Stimulated activated CD8-positive, alpha-beta memory T cell treated with anti-CD3 and anti-CD28 coated beads, Interleukin-15, amount 100 ng/mL, for 4 hours (primary cell): ENCODE measurements at places on chromosomes 16 and 17.

DNA sequence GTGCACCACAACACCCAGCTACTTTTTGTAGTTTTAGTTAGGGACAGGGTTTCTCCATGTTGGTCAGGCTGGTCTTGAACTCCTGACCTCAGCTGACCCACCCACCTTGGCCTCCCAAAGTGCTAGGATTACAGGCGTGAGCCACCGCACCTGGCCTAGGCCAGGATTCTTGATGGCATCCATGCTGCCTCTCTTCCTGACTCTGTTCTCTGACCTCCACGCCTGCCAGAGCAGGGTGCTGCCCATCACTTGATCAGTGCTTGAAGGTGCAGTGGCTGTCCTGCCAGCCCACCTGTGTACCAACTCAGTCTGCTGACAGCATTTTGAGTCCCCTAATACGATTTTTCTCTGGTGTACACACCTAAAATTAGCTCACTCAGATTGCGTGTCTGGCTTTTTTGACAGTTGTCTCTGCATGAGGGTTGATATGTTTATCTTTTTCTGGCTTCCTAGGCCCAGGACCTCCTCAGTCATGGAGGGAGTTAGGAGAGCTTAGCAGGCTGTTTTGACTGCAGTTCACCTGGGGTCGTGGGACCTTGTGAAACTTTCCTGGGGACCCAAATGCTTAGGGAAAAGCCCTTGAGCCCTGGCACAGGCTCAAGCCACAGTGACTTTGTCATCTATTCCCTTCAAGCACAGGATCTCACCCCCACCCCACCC is 5.9 kb downstream of the HAS3 start:
- no peak for DNase-seq

DNA sequence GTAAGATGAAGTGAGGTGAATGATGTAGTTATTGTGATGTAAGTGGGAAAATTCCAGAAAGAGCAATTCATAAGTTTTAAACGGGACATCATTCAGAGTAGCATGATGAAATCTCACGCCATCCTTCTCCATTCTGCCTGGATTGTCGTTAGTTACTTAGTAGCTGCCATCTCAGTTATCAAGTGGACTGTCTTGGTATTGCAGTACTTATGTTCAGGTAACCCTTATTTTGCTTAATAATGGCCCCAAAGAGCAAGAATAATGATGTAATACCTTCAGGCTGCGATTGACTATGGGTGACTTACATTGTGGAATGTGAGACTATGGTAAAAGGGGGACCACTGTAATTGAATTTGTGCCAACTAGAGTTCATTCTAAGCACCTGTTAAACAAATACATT is 234.1 kb upstream of the TOM1L1 start:
- DNase-seq = no peak

GRCh38 chr16:15427648-15428239 is 6.6 kb upstream of the BMERB1 start:
- DNase-seq = peak; percentile 32

- no peak for DNase-seq
These were observed 87.4 kb upstream of the LHX1 start for GRCh38 chr17:36849871-36850348.

GRCh38 chr16:50266337-50267091 is at the start of gene ADCY7:
Gene ADCY7 (plus strand): TSS chr16:50266551. CDS start chr16:50288180, 21,629 bp downstream.
- peak; percentile 70 for DNase-seq

- no peak for DNase-seq
These were observed 504.2 kb upstream of the SALL1 start for GRCh38 chr16:51655249-51655648.

DNA sequence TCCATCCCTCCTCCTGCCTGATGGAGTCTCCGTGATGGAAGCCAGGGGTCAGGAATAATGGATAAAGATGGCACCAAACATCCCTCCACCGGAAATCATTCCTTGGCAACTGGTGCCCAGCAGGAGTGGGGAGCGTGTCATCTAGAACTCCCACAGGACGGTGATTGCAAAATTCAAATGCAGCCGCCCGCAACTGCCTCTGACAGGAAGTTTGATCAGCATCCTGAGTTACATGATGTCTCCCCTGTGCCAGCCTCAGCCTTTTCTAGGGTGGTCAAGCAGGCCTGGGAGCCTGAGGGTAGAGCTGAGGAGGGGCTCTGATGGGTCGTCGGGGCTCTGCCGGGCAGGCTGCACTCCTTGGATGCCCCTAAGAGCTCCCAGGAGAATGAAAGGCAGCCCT is 52.8 kb downstream of the GSG1L start:
- DNase-seq = no peak

DNA sequence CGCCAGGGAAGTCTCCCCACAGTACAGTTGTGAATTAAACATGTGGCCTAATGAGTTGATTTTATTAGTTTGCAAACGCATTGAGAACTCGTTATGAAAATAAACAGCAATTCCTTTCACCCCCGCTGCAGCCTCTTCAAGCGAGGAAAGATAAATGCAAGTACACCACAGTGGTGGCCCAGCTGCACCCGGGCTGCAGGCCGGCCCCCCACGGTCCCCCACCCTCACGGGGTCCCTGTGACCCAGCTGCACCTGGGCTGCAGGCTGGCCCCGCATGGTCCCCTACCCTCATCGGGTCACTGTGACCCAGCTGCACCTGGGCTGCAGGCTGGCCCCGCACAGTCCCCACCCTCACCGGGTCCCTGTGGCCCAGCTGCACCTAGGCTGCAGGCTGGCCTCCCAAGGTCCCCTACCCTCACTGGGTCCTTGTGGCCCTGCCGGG is 32.2 kb downstream of the SDK2 start:
- no peak for DNase-seq

GRCh38 chr17:21357281-21357680 is 18.9 kb upstream of the KCNJ12 start:
- no peak for DNase-seq

DNA sequence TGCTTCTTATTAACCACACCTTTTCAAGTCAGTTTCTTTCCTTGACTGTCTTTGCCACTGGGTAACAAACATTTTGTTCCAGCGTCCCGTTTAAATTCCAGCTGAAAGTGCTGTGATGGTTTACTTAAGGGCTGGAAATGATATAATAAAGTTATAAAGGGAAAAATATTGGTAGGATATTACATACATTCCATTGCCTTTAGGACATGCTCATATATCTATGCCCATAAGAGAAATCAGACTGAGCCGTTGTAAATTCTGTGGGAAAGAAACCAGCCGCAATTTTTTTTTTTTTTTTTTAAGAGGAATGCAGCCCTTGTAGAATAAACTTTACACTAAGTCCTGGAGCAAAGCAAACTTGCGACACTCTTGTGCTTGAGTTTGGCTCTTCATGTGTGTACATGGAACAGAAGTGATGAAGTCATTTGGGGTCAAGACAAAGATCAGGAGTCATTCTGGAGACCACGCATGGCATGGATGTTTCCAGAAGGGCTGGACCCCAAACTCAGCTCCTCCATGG is 210.9 kb downstream of the XYLT1 start:
- no peak for DNase-seq

DNA sequence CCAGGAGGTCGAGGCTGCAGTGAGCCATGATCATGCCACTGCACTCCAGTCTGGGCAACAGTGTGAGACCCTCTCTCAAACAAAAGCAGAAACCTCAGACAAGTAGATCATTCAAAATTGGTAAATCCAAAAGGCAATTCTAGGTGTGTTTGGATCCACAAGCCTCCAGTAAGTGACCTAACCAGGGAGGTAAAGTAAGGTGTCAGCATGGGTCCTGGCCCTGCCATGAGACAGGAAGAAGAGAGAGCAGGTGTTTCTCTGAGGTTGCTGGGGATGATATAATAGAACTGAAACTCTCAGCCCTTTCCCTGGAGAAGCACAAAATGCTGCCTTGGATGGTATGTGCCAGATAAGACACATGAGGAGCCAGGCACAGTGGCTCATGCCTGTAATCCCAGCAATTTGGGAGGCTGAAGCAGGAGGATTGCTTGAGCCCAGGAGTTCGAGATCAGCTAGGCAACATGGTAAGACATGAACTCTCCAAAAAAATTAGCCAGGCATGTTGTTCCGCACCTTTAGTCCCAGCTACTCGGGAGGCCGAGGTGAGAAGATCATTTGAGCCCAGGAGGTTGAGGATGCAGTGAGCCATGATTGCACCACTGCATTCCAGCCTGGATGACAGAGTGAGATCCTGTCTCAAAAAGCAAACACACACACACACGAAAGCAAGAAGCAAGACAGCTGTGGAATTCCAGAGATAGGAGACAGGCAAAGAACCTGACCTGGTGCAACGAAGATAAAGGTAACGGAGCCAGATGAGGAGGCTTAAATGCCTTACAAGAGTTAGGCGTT is 6.5 kb downstream of the TM4SF5 start:
- no peak for DNase-seq

DNA sequence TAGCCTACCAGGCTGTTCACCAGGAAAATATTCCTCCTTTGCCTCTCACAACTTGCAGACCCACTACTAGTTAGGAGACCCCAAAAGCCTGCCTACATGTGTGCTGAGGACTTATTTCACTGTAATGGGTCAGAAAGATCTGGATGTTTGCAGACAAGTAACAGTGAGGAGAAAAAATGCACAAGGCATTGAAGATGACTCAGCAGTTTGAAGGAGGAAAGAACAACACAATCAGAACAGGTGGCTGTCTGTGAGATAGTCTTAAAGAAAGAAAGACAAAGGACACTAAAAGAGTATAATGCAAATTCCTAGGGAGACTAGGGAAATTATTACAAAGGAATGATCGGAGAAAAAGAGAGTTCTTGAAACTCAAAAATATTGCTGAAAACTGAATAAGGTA is 69.0 kb downstream of the ANKFN1 start:
- no peak for DNase-seq

- no peak for DNase-seq
These were observed 1.0 kb downstream of the CMTM4 start for GRCh38 chr16:66695471-66695934.

DNA sequence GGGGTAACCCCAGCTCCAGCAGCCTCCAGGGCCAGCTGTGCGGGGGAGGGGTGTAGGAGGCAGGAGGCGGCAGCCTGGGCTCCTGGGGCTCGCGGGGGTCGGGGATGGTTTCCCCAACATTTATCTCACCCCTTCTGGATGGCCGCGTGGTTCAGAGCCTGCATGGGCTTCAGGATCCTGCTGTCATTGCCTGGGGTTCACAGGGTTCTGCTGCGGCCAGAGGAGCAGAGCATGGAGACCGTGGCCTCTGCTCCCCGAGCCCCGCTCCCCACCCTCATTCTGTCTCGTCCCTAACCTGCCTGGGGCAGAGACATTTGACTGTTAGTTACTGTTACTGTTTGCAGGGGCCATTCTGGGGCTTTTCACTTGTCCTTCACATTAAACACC is 4.9 kb downstream of the MYADML2 start:
- no peak for DNase-seq

- DNase-seq = no peak
These were observed 5.6 kb downstream of the SBK1 start for GRCh38 chr16:28297784-28298510.

GRCh38 chr17:64739316-64740058 is 77.4 kb upstream of the SMURF2 start:
- DNase-seq = no peak

DNA sequence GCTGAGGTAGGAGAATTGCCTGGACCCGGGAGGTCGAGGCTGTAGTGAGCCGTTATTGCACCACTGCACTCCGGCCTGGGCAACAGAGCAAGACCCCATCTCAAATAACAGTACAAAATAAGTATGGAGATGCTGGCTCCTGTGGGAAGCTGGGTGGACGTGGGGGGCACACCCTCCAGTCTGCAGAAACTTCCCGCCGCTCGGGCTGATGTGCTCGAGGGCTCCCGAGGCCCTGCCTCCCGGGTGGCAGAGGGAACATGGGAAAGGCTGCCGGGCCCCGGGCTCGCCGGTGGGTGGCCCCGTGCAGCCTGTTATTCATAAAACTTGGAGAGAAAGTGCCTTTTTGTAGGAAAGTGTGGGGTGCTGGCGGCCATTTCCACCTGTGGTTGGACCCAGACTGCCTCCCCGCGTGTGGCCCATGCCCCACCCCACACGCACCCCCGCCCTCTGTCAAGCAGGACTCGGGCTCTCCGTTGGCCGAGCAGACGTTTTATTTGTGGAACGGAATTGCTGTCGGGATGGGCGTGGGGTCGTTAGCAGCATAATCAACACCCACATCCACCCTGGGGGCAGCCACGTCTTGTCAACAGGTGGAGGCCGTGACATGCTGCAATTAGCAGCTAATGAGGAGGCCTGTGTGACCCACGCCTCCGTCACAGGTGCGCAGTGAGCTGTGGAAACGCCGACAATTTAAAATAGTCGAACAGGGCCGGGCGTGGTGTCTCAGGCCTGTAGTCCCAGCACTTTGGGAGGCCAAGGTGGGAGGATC is 7.4 kb upstream of the CIAO3 start:
- no peak for DNase-seq

- DNase-seq = no peak
These were observed 6.7 kb downstream of the TMEM208 start for GRCh38 chr16:67233596-67233995.

- no peak for DNase-seq
These were observed 6.7 kb downstream of the IL4R start for GRCh38 chr16:27320261-27321012.

- no peak for DNase-seq
These were observed 160.8 kb downstream of the CA10 start for GRCh38 chr17:51997723-51998122.

DNA sequence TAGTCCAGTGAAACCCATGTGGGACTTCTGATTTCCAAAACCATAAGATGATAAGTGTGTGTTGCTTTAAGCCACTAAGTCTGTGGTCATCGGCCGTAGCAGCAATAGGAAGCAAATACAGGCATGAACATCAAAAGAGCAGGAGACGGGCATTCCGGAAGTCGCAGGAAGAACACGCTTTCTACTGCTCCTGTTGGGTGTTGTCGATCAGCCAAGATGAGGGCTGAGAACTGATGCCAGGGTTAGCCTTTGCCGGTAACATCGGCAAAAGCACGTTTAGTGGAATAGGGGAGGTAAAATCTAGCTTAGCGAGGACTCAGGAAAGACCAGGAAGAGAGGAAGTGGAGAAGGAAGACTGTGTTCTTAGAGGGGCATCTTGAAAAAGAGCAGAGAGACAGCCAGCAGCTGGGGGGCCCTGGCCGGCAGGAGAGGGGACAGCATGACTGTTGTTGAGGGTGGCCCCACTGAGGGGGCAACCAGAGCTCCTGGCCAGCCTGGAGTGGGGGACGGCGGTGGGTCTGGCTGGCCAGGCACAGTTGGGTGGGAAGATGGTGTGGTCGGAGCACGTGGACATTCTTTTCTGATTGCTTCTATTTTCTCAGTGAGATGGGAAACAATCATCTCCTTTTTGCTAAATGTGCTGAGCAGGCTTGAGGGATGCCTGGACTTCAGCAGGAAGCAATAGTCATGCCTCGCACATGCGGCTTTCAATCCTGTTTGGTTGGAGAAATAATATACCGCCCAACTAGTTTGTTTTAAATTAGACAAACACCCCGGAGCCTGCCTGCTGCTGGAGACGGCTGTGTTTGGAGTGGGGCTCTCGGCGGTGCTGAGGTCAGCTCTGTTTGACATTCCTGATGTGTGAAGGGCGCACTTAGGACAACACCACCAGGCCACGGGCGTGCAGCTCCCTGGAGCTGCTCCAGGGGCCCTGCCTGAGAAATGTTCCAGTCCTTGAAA is 109.9 kb downstream of the METRNL start:
- DNase-seq = no peak

GRCh38 chr16:72878301-72879269 is 169.3 kb downstream of the ZFHX3 start:
- DNase-seq = no peak

GRCh38 chr16:52128361-52128760 is 418.6 kb downstream of the TOX3 start:
- no peak for DNase-seq

- DNase-seq = no peak
These were observed 16.7 kb downstream of the ZNF423 start for GRCh38 chr16:49839017-49839825.
